ENCODE measurements at places on chromosomes 3 and 15. TPM values are rescaled to one million over a fixed set of nuclear protein-coding genes. Genes with fewer than 3 reads are reported as not detected.

DNA sequence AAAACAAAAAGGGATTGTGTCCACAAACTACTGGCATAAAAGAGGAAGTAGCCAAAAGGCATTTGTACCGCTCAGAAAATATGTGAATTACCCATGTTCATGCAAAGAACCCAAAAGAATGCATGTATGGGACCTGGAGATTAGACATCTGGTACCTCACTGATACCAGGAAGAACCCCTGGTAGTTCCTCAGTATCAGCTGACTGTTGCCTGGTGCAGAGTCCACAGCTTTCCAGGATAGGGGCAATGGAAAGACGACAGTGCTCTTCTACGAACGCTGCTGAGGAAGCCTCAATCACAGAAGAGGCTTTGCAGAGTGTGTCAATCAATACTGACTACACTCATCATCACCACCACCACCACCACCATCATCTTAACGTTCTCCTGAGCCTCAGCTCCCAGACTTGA lies 63.3 kb downstream of the ATP8B4 start:
- DNase-seq = no peak

DNA sequence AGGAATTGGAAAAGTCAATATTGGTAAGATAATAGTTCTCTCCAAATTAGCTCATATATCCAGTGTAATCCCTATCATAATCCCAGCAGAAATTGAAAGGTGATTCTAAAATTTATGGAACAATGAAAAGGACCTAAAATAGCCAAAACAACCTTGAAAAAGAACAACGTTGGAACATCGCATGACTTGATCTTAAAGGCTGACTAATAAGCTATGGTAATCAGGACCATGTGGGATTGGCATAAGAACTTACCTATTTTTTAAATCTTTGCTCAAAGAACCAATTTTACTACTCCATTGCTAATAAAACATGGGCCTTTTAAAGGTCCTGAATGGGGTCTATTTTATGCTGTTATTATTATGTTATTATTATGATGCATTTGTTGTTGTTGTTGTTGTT lies 40.9 kb downstream of the B3GNT5 start:
- DNase-seq = no peak

DNA sequence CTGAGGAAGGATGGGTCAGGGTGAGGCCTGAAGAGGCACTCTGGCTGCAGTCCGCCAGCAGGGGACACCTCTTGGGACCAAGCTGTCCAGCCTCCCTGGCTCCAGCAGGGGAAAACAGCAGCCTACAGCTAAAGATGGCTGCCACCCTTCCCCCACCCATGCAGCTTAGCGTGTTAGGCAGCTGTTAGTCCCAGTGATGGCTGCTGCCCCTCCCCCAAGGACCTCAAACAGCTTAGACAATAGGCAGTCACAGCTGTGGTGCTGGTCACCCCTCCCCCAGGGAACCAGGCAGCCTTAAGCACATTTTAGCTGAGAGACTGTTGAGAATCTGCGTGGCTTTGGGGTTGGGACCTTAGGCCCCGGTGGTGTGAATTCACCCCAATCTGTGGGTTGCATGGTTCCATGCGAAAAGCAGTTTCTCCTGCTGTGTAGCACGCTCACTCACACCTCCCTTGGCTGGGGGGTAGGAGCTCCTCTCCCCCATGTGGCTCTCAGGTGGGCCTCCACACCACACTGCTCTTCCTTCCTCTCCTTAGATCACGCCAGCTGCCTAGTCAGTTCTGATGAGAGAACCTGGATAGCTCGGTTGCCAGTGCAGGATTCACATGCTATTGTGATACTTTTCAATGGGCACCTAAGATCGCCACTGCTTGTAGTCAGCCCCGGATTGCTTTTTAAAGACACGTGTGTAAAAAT lies 140.5 kb upstream of the CADPS start:
- no peak for DNase-seq

MYO5C gene
- polyA plus RNA-seq = 8.5 TPM

HIGD2B gene
- polyA plus RNA-seq = not detected

Measured in muscle of back (tissue), 13 donors.